ENCODE measurements at places on chromosomes 5 and 9.

- no peak for DNase-seq
Measured at GRCh38 chr5:51838459-51838858, 455.2 kb downstream of the ISL1 start.

- DNase-seq, result no peak
Measured at GRCh38 chr9:134163371-134164196, 780 bp downstream of the RNU6ATAC start.

DNA sequence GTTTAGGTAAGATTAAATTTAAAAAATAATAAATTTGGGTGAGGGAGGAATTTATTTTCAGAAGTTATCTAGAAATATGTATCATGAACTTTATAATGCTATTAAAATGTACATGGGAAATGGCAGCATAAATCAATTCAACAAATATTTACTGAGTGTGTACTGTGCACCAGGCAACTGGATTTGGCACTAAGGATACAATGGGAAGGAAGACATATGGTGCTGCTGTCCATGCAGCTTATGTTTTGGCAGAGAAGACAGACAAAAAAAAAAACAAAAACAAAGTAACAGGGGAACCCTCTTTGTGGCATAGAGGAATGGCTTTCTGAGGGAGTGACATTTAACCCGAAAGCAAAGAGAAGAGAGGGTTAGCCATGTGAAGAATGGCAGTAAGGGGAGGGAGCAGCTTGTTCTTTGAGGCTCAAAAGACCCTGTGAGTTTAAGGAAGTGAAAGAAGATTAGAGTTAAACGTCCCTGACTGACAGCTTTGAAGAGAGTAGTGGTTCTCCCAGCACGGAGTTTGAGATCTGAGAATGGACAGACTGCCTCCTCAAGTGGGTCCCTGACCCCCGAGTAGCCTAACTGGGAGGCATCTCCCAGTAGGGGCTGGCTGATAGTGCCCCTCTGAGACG is 23.9 kb downstream of the CNTRL start:
- DNase-seq, result no peak

- DNase-seq, result peak; percentile 62
Measured at GRCh38 chr5:38468202-38468673, 88.2 kb downstream of the LIFR start.

GRCh38 chr9:136438548-136439480 is 831 bp downstream of the INPP5E start:
- no peak for DNase-seq

- no peak for DNase-seq
Measured at GRCh38 chr9:124780060-124780756, 3.3 kb downstream of the OLFML2A start.

DNA sequence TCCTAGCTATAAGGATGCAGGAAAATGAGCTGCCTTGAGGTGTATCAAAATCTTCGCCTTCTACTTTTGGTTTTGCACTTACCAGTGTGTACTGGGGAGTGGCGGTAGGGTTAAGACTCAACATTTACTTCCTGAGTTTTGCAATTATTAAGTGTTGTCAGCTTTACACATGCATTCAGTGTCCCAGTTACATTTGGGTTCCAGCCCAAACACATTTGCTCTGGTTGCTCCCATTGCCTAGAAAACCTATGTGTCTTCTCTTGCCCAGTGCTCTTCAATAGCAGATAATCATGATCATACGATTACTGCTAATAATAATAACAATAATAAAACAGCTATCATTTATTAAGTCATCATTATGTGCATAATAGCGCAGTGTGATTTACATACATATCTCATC is 241.5 kb upstream of the PAPPA start:
- DNase-seq, result no peak

GRCh38 chr5:77444356-77444755 is 47.8 kb downstream of the WDR41 start:
- DNase-seq, result no peak

- no peak for DNase-seq
Measured at GRCh38 chr9:27599102-27599869, 26.0 kb upstream of the C9orf72 start.

DNA sequence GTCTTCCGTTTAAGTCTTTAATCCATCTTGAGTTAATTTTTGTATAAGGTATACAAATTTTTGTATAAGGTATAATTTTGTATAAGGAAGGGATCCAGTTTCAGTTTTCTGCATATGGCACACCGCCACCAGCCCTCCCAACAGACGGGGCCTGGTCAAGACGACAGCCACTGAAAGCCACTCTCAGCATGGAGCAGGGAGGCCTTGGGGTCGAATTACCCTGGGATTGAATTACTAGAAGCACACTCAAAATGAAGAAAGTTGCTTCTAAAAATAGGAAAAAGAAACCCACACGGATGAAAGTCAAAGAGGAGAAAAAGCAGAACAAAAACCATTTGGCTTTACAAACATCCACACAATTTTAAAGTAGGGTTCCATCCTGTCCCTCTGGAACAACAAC is 586.2 kb upstream of the ADAMTS16 start:
- no peak for DNase-seq

DNA sequence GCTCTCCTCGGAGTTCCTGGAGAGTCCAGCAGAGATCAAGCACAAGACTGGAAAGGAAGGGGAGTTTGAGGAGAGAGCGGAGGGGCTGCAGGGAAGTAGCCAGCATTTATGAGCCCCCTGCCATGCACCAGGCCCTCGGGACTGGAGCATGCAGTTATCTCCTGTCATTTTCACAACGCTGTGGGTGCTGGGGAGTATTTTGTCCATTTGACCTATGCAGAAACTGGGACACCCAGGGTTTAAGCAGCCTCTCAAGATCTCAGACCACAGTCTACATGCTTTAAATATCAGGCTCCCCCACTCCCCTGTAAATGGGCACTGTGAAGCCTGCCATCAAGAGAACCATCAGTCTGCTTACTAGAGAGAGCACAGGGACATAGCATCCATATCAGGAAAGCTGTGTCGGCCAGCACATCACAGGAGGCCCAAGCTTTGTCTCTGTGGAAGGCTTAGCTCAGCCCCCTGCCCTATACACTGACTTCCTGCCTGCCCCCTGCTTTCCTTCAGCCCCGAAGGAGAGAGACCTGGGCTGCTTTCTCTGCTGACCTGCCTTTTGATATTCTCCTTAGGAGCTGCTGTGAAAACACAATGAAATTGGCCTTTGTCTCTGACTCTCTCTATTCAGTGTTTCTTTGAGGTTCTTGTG is 7.3 kb downstream of the FOXI1 start:
- DNase-seq, result no peak

- DNase-seq, result no peak
Measured at GRCh38 chr5:154794525-154795234, 39.5 kb downstream of the LARP1 start.

DNA sequence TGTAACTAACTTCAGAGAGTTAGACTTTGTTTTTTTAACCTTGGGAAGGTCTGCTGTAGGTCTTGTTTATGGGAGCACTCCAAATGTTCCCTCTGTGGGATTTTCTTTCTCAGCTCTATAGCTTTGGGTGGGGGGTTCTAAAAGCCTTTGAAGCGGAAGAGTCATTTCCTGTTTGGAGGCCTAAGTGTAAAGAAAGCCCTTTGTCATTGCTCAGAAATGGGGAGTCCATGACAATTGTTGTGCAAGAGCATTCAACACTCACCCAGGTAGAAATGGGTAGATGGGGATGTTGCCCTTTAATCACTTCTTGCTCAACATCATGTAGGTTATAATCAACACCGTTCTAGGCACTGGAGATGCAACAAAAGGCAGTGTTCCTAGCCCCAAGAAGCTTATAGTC is 30.3 kb upstream of the MAST4 start:
- DNase-seq, result no peak

- peak; percentile 82 for DNase-seq
Measured at GRCh38 chr9:122991370-122991830, 42.1 kb upstream of the GPR21 start.

DNA sequence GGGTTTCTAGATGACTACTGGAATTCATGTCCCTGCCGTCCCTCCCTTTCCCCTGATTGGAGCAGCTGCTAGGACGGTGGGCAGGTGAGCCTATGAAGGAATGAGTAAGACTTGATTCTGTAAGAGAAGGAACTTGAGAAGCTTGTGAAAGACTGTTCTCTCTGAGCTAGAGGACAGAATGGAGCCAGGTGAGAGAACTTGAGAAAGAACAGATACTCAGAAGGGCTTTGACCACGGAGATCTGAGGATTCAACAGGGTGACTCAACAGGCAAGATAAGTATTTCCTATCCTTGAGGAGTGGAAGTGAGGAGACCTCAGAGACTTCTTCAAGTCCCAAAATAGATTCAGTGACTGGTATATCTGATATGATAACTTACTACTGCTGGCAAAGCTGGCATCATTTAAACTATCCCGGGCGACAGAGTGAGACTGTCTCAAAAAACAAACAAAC is 41.9 kb downstream of the HSDL2 start:
- DNase-seq, result no peak

DNA sequence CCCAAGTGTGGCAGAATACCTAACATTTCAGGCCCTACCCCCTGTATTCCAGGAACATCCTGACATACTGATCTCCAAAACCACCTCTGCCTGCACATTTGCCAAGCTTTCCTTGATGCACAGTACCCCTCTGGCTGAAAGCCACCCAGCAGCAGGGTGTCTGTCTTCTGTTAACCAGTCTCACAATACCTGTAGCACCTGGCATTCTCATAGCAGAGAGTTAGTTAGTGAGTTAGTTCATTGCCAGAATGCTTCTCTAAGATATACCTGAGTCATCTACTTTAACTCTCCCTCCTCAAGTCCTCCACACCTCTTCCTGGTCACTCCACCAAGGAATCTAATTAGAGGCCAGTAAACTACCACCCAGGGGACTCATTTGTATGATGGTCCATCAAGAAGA is 46.1 kb upstream of the IL7R start:
- no peak for DNase-seq

- peak; percentile 76 for DNase-seq
Measured at GRCh38 chr9:129198319-129199043, 20.4 kb upstream of the IER5L start.

GRCh38 chr9:91207729-91208418 is 153.8 kb downstream of the AUH start:
- peak; percentile 60 for DNase-seq

DNA sequence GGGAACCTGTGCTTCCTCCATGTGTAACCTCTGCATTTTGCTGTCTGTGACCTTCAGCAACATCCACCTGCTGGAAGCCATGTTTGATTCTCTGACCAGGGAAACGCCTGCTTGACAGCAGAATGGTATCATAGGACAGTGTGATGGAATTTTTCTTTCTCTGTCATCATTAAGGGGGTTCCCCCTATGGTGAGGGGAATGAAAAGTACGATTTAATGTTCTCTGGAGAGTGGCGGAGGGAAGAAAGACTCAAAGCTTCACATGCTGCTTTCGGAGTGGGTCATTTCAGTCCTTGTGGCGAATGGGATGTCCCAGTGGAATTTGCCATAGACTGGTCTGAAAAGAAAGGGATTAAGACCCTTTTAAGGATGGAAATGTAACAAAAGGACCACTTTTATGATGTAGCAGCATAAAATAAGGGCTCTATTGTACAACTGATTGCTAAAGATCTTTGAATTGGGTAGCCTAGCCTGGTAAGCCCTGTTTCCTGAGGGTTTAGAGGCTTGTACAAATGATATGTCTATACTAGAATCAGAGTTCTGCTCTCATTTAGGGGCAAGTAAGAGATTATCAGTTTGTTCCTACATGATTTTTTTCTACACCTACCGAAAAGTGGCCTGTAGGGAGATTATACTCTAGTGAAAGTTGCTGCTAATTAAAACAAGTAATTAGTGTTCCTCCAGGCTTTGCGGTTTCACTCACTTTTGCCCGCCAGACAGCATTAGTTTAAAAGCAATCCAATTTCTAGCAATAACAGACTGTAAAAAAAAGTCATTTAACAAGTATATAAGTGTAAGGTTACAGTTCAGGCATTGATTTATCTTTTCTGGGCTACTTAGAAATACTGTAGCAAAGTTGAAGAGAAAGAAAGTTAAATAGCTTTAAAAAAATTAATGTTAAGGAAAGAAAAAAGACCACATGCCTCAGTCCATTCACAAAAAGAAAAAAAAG is 904.5 kb downstream of the NR2F1-AS1 start:
- no peak for DNase-seq

DNA sequence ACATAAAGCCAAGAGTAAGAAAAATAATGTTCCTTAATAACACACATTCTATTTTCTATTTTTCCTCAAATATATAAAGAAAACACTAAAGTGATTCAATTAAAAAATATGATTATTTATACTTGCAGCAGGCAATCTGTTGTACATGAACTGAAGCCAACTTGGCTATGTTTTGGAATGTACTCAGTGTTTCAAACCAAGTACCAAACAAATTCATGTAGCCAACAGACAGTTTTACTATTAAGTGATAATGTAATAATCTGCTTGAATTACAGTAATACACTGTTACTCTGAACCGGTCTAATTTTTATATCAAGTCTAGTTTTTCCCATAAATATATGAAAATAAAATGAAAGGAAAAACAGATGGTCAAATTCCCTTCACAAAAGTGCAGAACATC is 58.0 kb downstream of the CEP120 start:
- no peak for DNase-seq
